Central memory CD4-positive, alpha-beta T cell (primary cell): ENCODE measurements at places on chromosomes 1 and 21.

DNA sequence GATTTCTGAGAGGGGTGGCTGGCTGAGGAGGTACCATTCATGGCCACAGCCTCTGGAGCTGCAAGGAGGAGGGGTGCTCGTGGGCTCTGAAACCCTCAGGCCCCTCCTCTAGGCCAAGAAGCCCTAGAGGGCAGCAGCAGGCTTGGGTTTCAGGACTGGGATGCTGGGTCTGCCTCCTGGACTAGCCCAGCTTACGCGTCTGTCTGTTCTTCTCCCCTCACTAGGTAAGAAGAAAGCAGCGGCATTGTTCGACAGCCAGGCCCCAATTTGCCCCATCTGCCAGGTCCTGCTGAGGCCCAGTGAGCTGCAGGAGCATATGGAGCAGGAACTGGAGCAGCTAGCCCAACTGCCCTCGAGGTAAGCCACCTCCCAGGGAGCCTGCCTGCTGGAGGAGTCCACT, 60.3 kb downstream of the TMEM53 start:
- DNase-seq, result no peak

DNA sequence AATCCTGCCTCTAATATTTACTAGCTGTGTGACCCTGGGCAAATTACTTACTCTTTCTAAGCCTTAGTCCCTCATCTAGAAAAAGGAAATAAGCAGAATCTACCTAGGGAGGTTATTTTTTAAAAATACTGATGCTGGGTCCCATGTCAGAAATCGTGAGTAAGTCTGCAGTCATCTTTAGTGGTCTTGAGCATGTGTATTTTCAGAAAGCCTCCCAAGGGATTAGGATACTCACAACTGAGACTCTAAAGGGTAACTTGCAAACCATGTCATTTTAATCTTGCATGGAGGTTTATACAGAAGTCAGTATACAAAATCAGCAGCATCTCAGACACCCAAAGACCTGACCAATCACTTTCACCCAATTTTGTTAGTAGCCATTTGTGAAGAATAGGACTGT, 43.2 kb downstream of the DSTYK start:
- DNase-seq, result no peak

GRCh38 chr1:41542196-41542930, 57.9 kb upstream of the EDN2 start:
- DNase-seq, result no peak

DNA sequence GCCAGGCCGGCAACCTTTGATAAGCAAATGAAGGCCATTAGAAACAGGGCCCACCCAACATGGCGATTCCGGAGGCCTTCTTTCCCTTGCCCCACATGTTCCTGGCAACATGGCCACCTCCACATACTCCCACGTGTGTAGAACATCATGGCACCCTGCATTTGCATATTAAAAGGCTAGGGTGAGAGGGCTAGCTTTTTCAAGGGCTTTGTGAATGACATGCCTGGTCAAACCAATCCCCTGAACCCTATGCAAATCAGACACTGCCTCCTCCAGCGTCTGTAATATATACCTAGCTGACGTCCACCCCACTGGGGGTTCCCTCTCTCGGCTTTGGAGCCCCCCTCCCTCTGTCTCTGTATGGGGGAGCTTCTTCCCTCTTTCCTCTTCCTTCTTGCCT, 1.6 kb downstream of the ADCY10 start:
- DNase-seq, result no peak

DNA sequence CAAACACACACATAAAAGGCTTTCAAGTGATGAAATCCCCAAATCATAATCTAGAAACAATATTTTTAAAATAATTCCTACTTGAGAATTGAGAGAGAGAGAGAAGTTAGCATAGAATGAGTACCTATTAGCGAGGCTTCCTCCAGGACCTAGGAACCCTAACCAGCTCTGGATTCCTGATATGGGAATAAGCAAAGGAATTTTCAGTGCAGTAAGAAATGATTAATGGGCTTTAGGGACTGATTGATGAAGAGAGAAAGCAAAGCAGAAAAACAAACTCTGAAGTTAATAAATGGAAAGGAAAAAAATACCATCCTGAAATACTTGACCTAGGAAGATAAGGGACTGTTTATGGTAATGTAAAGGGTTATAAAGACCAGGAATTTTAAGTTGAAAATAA, 60.6 kb downstream of the WARS2 start:
- DNase-seq, result no peak

DNA sequence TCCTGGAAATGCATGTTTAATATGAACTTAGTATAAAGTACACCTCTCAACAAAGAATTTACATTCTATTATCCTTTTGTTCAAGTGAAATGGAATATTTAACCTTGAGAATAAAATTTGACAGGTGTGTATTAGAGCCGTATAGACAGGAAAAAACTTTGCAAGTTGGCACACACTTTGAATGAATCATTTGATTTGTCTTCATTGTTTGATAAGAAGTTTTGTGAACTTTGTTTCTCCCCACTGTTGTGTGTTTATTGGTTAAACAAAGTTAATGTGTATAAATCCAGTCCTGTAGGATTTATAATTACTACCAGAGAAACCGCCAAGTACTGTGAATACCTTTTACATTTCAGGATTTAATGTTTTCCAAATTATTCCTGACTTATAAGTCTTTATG, 2.0 kb downstream of the SYDE2 start:
- DNase-seq, result no peak

GRCh38 chr1:207985996-207986395, 75.1 kb upstream of the CD34 start:
- no peak for DNase-seq

- no peak for DNase-seq
Measured at GRCh38 chr1:116493484-116494352, 77.1 kb downstream of the CD58 start.

- DNase-seq, result no peak
Measured at GRCh38 chr1:14263225-14263624, 335.3 kb upstream of the KAZN start.

GRCh38 chr1:246597340-246597739, 31.1 kb downstream of the CNST start:
- no peak for DNase-seq

GRCh38 chr21:34942911-34943310, 106.2 kb downstream of the RUNX1 start:
- DNase-seq, result no peak

GRCh38 chr21:44684483-44684882, 2.5 kb upstream of the KRTAP12-1 start:
- DNase-seq, result no peak

DNA sequence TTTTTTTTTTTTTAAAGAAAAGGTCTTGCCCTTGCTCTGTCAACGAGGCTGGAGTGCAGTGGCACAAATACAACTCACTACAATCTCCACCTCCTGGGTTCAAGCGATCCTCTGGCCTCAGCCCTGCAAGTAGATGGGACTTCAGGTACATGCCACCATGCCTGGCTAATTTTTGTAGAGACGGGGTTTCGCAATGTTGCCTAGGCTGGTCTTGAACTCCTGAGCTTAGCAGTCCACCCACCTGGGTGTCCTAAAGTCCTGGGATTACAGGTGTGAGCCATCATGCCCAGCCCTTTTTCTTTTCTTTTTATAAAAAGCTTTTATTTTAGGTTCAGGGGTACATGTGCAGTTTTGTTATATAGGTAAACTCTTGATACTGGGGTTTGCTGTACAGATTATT, 47.2 kb downstream of the TLR5 start:
- DNase-seq, result no peak

- no peak for DNase-seq
Measured at GRCh38 chr1:56457756-56458375, 121.5 kb downstream of the PLPP3 start.

GRCh38 chr1:119565131-119565772, 58.2 kb downstream of the HSD3B1 start:
- DNase-seq, result no peak

GRCh38 chr1:211527006-211527405, 35.0 kb upstream of the RD3 start:
- DNase-seq, result no peak

DNA sequence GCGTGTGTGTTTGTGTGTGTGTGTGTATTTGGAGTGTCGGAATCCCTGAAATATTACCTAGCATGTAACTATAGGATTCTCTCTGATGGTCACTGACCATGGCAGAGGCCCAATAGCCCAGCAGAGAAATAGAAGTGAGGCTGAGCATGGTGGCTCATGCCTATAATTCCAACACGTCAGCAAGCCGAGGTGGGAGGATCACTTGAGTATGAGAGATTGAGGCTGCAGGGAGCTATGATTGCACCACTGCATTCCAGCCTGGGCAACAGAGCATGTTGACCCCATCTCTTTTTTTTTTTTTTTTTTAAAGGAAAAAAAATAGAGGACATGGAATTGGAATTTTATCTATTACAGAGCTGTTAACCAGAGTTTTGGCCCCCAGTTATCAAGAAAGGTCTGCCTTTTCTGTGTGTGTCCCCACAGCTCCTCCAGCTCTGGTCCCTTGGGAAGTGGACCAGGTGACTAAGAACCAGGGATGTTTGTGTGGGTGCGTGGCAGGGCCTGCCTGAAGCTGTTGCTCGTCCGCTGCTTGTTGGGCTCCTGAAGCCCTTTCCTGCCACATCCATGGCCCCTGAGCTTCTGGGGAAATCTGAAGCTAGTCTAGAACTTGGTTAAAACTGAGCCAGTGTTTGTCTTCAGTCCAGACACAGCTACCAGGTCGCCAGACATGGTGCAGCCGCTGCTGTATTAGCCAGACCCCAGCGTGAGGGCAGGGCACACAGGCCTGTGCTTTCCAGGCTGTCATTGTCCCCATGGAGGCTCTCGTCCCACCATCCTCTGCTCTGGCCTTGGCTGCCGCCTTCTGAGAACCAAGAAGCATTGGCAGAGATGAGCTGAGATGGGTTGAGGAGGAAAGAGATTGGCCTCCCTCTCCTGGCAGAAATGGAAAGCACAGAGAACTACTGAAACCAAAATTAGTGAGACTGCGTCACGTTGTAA, 25.5 kb downstream of the CAPN9 start:
- no peak for DNase-seq

- DNase-seq, result no peak
Measured at GRCh38 chr1:5379176-5379759, 613.0 kb downstream of the NPHP4 start.

GRCh38 chr21:35091496-35091895, 42.4 kb upstream of the RUNX1 start:
- no peak for DNase-seq

DNA sequence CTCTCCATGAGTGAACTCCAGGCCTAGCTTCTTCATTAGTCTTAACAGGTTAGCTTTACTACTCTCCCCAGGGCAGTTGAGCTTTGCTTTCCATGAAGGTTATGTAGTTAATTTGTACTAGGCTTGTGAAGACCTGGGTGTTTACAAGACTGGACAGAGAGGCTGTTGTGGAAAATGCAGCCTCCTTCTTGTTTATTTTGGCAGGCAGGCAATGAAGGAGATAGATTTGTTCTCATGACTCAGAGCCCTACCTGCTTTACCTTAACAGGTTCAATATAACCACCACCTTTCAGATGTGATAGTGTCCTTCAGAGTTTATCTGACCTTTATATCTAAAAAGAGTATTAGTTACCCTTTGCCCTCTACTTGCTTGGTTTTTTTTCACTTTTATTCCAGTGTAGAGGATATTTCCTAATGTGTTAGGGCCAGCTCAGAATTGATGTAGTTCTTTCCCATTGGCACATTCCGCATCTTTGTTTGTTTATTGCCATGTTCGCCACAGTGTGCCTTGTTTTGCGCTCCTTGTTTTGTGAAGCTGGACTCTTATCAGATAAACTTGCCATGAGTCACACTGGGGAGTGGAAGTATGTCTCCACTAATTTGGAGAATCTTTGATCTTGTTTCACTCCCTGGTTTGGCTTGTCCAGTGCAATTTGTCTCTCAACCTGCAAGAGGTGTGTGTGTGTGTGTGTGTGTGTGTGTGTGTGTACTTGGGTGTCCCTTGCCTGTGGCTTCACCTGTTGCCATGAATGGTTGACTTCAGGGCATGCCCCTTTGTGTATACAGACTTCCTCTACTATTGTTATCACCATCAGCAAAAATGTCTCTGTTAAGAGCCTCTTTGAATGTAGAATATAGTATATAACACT, 87.4 kb upstream of the MACF1 start:
- no peak for DNase-seq

DNA sequence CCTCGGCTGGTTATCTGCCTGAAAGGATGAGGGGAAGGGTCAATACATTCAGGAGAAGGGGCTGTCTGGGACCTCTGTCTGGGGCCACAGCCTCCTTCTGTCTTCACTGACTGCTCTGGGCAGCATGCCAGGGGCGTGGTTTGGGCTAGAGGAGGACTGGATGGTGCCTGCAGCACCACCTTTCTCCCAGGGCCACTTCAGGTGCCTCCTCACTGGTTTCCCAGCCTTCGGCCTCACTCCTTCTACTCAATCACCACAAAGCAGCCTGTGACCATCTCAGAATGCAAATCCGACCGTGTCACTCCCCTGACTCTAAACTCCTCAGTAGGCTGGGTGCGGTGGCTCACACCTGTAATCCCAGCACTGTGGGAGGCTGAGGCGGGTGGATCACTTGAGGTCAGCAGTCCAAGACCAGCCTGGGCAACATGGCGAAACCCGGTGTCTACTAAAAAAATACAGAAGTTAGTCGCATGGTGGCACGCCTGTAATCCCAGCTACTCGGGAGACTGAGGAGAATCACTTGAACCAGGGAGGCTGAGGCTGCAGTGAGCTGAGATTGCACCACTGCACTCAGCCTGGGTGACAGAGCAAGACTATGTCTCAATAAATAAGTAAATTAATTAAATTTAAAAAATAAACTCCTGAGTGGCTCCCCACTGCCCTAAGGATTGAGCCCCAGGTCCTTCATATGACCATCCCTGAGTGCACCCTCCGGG, 50.1 kb upstream of the ECE1 start:
- no peak for DNase-seq

DNA sequence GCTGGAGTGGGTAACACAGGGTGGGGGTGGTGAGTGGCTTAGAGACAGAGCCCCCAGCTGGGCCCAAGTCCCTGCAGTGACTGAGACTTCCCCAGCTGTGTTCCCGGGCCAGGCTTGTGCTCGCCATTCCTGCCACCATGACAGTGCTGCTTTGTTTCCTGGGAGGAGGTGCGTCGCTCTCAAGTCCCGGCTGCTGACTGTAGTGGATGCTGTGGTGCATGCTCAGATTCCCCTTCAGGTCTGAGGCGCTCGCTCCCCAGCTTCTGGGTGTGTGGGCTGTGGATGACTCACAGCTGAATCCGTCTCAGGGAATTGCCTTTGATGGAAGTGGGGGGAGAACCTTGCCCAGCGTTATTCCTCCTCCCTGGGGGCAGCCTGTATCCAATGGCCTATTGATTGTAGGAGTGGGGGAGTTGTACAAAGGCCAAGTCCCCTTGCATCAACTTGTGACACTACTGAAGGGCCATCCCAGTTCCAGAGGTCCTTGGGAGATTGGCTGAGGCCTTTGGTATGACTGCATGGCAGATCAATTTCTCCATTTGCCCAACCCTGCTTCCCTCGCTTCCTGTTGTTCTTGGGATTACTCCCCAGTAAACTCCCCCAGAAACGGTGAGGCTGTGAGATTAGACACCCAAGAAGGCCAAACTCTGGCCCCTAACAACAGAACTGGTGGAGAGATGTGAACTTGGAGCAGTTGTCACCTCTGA, 17.8 kb upstream of the POU3F1 start:
- DNase-seq, result no peak

DNA sequence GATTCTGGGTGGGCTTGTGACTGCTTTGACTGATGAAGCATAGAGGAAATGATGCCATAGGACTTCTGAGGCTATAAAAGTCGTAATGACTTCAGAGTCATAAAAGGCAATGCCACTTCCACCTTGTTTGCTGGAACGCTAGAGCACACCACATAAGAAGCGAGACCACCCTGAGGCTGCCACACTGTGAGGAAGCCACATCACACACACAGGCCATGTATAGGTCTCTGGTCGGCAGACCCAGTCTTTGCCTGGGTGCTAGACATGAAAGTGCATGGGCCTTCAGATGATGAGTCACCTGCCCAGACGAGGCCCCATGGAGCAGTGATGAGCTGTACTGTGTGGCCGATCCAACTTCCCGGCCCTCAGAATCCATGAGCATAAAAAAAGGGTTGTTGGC, 14.2 kb upstream of the KANK4 start:
- DNase-seq, result no peak
